ENCODE measurements at places on chromosomes 2 and 18.
A peak's percentile ranks its signal among the peaks of the same experiment; 100 is the strongest.

GRCh38 chr2:69685321-69686048, 41.9 kb upstream of the AAK1 start:
- DNase-seq: no peak

GRCh38 chr2:173680574-173680973, 284.6 kb downstream of the SP3 start:
- no peak for DNase-seq

- DNase-seq: no peak
These were observed 81.6 kb downstream of the TPO start for GRCh38 chr2:1494906-1495305.

- no peak for DNase-seq
These were observed 161.6 kb downstream of the LDLRAD4 start for GRCh38 chr18:13379930-13380690.

- no peak for DNase-seq
These were observed 15.7 kb downstream of the MAL start for GRCh38 chr2:95041060-95041823.

DNA sequence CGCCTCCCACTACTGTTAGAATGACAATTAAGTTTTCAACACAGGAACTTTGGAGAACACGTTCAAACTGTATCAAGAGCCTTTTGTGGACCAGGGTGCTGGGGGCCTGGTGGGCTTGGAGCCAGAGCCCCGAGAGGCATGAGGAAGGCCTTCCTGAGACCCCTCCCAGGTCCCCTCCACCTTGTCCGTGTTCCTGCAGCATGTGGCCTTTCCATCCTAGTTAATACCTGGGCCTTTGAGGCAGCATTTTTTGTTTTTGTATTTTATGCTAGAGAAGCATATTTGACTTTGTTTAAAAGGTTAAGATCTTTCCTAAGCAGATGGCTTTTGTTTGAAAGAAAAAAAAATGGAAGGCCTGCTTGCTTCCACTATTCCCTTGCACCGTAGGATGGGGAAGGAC, 68.0 kb downstream of the INPP4A start:
- no peak for DNase-seq

- DNase-seq: no peak
These were observed 33.6 kb downstream of the MAL start for GRCh38 chr2:95058989-95059641.

DNA sequence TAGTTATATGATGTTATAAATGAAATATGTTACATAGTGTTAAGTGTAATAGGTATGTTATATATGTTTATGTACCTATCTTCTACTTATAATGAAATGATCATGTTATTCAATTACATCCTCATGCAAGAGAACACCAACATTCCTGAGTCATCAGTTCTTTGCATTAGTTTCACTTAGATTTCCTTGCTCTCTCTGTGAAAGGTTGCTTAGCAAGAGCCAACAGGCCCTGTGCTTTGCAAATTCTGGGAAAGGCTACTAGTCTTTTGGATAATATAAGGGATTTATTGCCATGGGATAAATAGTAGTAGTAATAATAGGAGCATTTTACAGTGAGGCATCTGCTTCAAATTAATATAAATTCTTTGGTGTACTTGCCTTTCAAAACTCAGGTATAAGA, 274.8 kb downstream of the SP3 start:
- no peak for DNase-seq

DNA sequence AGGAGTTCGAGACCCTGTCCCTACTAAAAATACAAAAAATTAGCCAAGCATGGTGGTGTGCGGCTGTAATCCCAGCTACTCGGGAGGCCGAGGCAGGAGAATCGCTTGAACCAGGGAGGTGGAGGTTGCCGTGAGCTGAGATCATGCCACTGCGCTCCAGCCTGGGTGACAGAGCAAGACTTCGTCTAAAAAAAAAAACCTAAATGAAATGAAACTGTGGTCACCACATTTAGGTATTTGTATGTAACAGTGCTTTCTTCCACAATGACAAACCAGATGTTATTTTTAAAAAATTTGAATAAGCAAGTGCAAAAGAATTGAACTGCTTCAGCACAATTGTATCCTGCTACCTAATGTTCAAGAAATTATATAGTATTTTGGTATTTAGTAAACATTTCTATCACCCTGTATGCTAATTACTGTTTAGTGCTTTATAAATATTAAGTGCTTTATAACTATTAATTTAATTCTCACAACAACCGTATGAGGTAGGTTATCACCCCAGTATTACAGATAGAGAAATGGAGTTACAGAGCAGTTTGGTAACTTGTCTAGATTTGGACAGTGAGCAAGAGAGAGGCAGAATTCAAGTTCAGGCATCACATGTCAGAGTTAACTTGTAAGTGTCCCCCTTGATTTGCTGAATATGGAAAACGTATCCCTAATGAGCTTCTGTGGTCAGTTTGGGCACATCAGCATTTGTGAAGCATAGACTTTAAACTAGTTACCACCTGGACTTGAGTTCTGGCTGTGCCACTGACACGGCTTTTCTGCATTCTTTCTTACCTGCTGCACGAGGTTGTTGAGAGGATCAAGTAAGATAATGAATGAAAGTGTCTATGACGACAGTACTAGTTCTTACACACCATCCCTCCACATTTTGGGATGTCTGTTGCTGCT, 14.4 kb downstream of the PHLPP1 start:
- DNase-seq: no peak

DNA sequence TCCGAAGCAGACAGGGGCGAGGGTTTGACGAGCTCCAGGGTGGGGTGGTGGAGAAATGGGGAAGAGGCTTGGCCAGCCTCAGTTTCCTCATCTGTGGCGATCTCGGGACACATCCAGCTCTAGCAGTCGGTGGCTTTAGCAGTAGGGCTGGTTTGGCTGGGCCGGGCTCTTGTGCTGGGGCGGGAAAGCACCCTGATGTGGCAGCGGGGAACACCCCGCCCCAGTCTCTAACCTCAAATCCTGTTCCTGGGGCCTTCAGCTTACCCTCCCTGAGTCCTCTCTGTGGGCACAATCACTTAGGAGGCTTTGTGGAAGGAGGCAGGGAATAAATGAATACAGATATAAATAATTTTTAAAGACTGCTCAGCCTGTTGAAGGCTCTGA, 26.5 kb upstream of the MCFD2 start:
- peak; percentile 89 for DNase-seq

- no peak for DNase-seq
These were observed 279.7 kb upstream of the FIGN start for GRCh38 chr2:164015328-164016123.

- DNase-seq: no peak
These were observed 292.1 kb upstream of the KLHL29 start for GRCh38 chr2:23092831-23093230.

DNA sequence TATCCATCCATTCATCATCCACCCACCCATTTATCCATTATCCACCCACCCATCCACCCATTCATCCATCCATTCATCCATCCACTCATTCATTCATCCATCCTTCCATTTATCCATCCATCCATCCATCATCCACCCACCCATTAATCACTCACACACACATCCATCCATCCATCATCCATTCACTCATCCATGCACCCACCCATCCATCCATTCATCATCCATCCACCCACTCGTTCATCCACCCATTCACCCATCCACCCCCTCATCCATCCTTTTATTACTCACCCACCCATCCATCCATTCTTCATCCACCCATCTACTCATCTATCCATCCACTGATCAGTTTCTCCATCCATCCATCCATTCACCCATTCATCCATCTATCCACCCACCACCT, 8.1 kb upstream of the TPO start:
- no peak for DNase-seq

All from CD4-positive, alpha-beta memory T cell (primary cell).